ENCODE measurements at places on chromosomes 16 and 17.
A peak's percentile ranks its signal among the peaks of the same experiment; 100 is the strongest.

DNA sequence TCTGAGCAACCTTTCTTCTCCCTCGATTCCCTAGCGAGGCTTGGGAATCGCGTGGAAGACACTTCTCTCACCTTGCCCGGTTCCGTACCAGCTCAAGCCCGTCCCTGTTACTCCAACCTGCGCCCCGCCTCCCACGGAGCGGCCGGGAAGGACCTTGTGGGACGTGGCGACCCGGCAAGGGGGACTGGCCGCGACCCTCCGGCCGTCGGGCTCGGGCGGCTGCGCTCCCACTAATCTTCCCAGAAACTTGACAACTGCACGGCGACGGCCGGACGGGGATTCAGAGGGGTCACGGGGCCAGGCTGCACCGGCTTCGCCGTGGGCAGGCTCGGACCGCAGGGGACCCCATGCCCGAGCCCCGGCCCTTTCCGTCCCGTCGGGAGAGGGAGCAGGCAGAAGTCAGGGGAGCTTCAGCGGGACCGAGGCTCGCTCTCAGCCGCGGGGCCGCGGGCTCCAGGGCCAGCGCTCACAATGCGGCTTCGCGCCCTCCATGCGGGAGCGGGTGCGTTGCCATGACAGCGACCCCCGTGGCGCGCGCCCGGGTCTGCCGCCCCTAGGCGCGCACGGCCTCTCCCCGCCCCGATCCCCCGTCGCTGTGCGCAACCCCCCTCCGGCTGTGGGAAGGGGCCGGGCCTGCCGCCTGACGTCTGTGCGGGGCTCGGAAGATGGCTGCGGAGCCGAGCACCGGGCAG is at the start of gene SGSM2:
Gene SGSM2, plus strand, starts transcription at position 650 of the 692 bp plus-strand sequence. CDS start 188 bp downstream, outside the sequence.
- peak; percentile 53 for DNase-seq

DNA sequence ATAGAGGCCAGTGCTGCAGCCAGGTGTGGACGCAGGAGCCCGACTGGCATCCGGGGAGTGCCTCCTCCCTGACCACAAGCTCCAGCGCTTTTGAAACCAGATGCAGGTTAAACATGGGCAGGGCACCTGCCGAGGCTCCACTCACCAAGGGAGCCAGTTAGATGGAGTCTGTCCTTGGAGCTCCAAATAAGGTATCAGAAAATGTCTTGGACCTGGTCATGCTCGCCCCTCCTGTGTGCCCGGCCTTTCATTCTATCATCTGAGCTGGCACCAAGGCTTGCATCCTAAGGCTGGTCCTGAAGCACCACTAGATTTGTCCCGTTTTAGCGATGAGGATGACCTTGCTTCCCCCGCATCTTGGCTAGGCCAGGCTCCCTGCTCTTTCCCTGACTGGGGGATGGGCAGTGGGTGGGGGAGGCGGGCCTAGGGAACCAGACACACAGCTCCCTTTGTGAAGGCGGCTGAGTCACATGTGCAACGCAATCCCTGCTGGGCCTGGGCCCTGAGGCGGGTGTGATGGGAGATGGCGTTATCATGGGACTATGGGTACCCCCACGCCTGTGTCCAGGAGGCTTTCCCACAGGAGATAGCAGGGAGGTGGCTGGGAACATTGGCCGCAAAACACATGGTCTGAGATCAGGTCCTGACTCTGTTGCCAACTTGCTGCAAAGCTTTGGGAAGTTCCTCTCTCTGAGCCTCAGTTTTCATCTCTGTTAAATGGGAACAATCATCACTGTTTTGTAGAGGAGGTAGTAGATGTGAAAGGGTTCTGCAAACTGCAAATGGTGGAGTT is 5.0 kb upstream of the ADGRG1 start:
- no peak for DNase-seq

DNA sequence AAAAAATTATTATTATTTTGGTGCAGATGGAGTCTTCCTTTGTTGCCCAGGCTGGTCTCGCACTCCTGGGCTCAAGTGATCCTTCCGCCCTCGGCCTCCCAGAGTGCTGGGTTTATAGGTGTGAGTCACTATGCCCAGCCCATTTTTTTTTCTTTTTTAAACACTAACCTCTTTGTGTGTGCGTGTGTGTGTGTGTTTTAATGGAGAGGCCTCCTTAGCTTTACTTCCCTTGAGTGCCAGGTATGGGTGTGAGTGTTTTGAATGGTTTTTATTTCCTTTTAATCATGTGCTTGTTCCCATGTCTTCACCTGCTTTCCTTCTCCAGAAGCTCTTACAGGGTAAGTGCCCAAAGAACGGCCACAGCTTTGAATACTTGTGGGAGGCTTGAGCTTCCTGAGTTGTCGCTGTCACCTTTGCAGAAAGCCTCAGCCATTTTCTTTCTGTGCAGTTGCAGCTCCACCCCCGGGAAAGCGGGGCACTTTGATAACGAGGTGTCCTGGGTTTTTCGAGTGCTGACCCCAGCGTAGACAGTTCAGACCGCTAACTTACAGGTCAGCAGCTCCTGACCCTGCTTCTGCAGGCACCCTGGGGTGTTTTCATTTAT is 22.6 kb downstream of the AKAP1 start:
- DNase-seq: no peak

GRCh38 chr16:75254359-75254837 is 3.0 kb upstream of the BCAR1 start:
- DNase-seq: no peak

DNA sequence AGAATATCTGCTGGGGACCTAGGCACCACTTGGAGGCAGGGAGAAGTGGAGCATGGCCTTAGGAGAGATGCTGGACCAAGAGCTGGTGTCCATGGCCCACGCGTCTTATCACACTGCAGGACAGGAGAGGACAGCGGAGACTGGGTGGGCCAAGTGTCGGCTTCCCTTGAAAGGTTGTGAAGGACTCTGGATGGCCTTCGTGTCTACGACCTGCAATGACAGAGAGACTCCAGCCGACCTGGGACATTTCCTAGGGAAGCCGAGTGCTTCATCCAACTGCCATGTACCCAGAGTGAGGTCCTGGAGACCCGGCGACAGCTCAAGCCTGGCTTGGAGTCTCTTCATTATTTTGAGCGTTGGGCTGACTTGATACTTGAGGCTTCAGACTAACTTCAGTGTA is 20.5 kb downstream of the C1QTNF1 start:
- DNase-seq: no peak

- DNase-seq: no peak
These were observed 19.7 kb downstream of the RBL2 start for GRCh38 chr16:53453928-53454327.

DNA sequence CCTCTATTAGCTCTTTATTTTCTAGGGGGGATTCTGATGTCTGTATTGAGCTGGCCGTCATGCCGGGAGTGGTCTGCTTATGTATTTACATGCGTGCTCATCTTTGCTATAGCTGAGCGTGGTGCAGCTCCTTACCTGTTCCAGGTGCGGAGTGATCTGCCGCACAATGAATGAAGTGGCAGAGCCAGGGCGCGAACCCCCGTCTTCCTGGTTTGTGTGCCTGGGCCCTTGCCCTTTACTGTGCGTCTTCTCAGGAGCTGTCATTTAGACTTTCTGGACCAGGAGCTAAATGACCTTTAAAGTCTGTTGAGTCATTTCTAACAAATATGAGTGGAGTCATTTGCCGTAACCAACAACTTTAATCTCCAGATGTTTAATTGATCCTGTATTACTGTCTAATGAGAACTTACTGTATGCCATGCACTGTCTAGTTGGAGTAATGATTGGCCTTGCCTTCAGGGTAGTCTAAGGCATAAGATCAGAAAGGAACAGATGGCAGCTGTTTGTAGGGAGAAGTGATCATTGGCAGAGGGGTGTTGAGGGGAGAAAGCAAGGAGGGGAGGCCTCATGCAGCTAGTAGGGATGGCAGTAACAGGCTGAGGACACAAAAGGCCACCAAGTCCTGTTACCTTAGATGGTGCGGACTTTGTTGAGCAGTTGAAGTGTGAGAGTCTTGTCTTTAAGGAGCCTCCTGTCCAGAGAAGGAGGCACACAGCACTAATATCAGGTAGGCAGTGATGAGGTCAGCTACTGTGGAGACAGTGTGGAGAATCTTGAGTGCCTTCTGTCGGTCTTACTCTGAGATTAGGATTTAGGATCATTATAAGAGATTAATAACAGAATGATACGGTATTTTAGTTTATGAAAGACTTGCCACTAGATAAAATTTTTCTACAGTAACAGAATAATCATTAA is 53.9 kb downstream of the USP10 start:
- DNase-seq: no peak

- peak; percentile 81 for DNase-seq
These were observed 311 bp upstream of the KDM8 start for GRCh38 chr16:27202923-27203506.

GRCh38 chr16:54938212-54939028 is 7.8 kb downstream of the IRX5 start:
- no peak for DNase-seq

- no peak for DNase-seq
These were observed 239.5 kb downstream of the ABCC12 start for GRCh38 chr16:47916266-47916665.

DNA sequence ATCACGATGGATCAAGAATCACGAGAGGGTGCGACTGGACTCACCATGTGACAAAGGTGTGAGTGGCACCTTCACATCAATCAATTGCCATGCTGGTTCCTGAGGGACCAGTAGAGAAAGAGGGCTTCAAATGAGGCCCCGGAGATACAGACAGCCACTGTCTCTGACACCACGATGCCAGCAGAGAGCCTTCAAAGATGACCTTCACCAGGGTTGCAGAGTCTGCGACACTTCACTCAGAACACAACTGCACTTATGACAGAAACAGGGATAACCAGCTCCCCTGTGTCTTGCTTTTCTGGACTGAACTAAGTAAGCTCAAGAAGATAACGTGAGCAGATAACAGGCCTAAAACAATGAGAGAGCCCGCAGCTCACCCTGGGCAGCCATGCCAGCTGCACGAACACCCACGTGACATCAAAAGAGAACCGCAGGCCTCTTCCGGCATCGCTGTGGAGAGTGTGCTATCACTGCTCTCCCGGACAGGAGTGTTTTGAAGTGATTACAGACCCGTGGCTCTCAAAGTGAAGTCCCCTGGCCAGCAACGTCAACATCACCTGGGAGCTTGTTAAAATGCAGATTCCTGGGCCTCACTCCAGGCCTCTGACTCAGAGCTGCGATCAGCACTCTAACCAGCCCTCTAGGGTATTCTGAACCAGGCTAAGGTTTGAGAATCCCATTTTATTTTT is 36.4 kb downstream of the KLHDC4 start:
- DNase-seq: no peak

GRCh38 chr17:9468532-9468931 is 107.1 kb downstream of the STX8 start:
- no peak for DNase-seq

DNA sequence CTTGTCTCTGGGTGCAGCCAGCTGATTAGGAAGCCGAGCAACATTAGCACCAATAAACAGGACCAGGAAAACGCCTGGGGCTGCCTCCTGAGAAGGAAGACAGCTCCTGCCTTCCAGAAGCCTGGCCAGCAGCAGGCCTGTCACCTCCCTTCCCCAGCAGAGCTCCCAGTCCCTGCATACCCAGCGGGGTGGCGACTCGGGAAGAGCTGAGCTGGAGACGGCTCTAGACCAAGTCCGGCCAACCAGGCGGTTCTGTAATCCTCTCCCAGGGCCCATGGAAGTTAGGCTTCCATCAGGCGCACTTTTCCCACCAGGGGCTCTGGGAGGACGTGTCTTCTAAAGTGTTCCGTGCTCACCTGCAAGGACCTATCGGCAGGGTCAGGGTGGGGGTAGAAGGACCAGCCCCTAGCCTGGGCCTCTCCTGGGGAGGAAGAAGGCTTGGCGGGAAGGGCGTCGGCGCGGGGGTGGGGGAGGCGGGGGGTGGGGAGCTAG is 12.0 kb upstream of the CLUH start:
- no peak for DNase-seq

Measured in stimulated activated CD4-positive, alpha-beta T cell treated with anti-CD3 and anti-CD28 coated beads, TNF-alpha, amount 100 ng/mL, for 4 hours (primary cell).